Upper lobe of left lung (tissue), 6 donors: ENCODE measurements at places on chromosomes 1 and 21. TPM values are rescaled to one million over a fixed set of nuclear protein-coding genes. Genes with fewer than 3 reads are reported as not detected.

SLC22A15 gene
- 17.2 TPM for total RNA-seq

INSRR gene
- not detected for total RNA-seq

ECM1 gene
- 7.4 TPM for total RNA-seq

DNA sequence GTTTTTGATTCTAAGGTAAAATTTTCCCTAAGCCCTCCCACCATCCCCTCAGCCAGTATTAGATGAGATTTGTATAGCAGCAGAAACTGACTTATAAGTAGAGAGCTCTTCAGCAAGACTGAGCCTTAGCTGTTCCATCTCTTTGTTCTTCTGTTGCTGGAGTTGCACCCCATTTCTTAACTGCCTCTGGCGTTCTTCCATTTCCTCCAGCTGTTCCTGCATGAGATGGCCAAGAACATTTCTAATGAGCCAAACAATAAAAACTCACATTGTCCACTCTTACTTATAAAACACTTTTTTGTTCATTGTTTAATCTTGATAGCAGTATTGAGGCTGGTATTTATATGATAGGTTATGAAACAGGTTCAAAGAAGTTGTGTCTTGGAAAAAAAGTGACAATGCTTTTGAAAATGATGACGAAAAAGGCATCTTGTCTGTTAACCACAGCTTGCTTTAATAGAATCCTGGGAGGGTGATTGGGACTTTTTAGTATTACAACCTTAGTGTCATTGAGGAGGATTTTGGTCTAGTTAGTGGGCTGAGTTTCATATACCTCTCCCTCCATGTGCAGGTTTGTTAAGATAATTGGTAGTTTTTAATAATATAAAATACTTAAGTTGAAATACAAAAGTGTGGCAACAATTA is 18.3 kb downstream of the SYNC start:
- peaks cover 65% of the 10 kb centered on the region for H3K36me3 ChIP-seq
- H3K4me3 ChIP-seq, result no peak overlapping the region
- no peaks in the 10 kb centered on the region for H3K27me3 ChIP-seq
- DNase-seq, result peak; percentile 35
- H3K27ac ChIP-seq, result no peak overlapping the region

GRCh38 chr21:25967181-25967900 is 203.2 kb downstream of the APP start:
- no peak for DNase-seq
- H3K4me1 ChIP-seq, result peaks cover 30% of the 10 kb centered on the region
- peak overlapping the region; percentile 70 for H3K27ac ChIP-seq
- peaks cover 8% of the 10 kb centered on the region for H3K36me3 ChIP-seq
- H3K4me3 ChIP-seq, result no peak overlapping the region

DNA sequence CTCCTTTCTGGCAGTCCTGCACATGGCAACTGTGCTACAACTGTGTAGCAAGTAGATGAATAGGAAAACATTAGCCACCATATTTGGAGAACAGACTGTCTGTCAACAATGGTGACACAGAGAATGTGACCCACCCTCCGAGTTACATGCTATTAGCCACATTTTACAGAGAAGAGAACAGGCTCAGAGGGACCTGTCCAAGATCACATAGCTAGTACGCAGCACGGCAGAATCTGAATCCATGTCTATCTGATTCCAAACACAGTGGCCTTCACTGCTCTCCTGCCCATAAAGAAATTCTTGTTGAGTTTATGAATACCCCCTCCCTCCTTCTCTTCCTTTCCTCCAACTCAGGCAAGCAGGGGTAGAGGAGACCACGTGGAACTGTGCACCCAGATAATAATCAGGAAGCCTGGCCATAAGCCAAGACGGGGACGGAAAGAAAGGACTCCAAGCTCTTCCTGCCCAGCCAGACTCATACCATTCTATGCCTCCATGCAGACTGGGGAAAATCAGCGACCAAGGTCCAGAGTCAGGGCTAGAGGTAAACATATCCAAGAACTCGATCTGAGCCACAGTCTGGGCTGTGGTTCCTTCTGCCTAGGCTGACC is 78.8 kb downstream of the TRABD2B start:
- H3K27ac ChIP-seq, result no peak overlapping the region
- H3K27me3 ChIP-seq, result no peaks in the 10 kb centered on the region
- no peak overlapping the region for H3K4me3 ChIP-seq
- H3K4me1 ChIP-seq, result peaks cover 12% of the 10 kb centered on the region
- DNase-seq, result no peak

DNA sequence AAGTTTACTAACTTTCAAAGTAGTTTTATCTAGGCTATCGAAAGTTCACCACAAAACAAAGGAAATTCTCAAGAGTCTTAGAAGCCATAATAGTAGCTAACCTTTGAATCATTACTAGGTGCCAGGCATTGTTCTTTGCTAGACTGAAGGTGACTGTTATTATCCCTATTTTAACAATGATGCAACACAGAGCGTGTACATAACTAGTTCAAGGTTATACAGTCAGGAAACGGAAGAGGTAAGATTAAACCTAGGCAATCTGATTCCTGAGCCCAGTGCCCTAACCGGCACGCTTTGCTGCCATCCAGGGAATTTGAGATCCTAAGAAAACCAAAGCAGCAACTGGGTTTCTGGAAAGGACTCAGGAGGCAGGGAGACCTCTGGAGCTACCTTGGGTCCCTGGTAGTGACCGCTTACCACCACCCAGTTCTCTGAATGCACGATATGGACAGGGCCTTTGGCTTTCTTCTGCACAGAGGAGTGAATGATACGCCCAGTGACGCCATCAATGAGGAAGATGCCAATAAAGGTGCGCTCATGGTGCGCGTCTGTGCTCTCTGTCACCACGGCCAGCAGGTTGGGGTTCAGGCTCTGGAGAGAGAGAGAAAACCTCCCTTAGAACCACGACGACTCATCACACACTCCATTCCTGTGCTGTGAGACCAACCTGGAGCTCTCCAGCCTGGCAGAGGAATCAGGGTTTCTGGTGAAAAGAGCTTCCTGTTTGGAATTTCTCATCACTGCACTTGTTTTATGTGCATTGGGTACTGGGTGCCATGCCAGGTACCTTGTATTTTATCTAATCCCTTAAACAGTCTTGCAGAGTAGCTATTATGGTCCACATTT is 13.1 kb upstream of the UBR4 start:
- DNase-seq, result no peak
- no peak overlapping the region for H3K27ac ChIP-seq
- H3K27me3 ChIP-seq, result no peaks in the 10 kb centered on the region
- no peaks in the 10 kb centered on the region for H3K4me1 ChIP-seq
- H3K4me3 ChIP-seq, result no peak overlapping the region

GRCh38 chr21:36551731-36552433 is 72.0 kb upstream of the CLDN14 start:
- H3K27me3 ChIP-seq, result no peaks in the 10 kb centered on the region
- H3K4me3 ChIP-seq, result no peak overlapping the region
- H3K36me3 ChIP-seq, result no peaks in the 10 kb centered on the region
- DNase-seq, result no peak

GRCh38 chr1:153395136-153395685 is 4.3 kb upstream of the S100A8 start:
- H3K36me3 ChIP-seq, result no peaks in the 10 kb centered on the region
- no peaks in the 10 kb centered on the region for H3K4me1 ChIP-seq
- no peaks in the 10 kb centered on the region for H3K27me3 ChIP-seq
- H3K27ac ChIP-seq, result no peak overlapping the region

GRCh38 chr1:101365186-101365585 is 128.4 kb downstream of the S1PR1 start:
- H3K4me1 ChIP-seq, result no peaks in the 10 kb centered on the region
- H3K36me3 ChIP-seq, result no peaks in the 10 kb centered on the region
- no peak overlapping the region for H3K27ac ChIP-seq
- no peak overlapping the region for H3K4me3 ChIP-seq

DNA sequence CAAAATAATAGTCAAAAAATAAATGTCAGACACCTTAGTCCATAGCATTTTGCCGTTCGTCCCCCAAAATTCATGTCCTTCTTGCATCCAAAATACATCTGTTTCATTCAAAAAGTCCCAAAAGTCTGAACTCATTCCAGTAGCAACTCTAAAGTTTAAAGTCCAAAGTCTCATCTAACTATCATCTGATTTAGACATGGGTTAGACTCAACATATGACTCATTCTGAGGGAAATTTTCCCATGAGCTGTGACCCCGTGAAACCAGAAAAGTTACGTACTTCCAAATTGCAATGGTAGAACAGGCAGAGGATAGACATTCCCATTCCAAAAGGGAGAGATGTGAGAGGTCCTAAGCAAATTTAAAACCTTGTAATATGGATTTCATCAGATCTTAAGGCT is 48.6 kb upstream of the CACHD1 start:
- no peak for DNase-seq
- H3K27me3 ChIP-seq, result no peaks in the 10 kb centered on the region
- H3K4me1 ChIP-seq, result no peaks in the 10 kb centered on the region
- H3K27ac ChIP-seq, result no peak overlapping the region

DNA sequence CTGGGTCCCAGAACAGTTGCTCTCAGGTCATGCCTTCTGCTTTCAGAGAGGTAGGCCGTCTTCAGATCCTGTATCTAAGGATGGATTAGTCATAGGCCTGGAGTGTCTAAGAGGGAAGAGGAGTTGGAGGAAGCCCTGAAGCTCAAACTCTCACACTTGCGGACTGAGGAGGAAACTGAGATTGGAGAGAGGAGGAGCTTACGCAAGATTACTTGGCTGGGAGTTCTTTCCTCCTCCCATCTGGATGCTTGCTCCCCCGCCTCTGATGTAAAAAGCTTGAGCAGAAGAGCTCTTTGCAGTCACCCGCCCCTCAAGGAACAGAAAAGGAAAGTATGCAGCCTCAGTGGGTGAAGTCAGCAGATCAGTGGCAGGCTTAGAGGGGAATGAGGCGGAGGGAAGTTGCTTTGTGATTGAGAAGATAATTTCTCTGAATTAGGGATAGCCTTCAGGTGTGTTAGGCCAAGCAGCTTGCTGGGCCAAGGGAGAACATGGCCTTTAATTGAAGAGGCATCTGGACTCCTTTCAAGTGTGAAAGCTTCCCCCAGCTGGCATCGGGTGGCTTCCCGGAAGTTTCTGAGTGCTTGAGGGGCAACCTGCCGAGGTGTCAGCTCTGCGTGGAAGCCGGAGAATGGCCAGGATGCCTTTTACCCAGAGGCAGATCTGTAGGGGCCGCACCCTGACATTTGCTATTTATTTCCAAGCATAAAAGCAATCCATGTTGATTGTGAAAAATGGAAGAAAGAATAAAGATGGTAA is 6.6 kb downstream of the ADORA1 start:
- no peaks in the 10 kb centered on the region for H3K27me3 ChIP-seq
- peaks cover 21% of the 10 kb centered on the region for H3K4me1 ChIP-seq
- H3K36me3 ChIP-seq, result no peaks in the 10 kb centered on the region
- peak; percentile 35 for DNase-seq
- no peak overlapping the region for H3K27ac ChIP-seq
- H3K4me3 ChIP-seq, result no peak overlapping the region

DNA sequence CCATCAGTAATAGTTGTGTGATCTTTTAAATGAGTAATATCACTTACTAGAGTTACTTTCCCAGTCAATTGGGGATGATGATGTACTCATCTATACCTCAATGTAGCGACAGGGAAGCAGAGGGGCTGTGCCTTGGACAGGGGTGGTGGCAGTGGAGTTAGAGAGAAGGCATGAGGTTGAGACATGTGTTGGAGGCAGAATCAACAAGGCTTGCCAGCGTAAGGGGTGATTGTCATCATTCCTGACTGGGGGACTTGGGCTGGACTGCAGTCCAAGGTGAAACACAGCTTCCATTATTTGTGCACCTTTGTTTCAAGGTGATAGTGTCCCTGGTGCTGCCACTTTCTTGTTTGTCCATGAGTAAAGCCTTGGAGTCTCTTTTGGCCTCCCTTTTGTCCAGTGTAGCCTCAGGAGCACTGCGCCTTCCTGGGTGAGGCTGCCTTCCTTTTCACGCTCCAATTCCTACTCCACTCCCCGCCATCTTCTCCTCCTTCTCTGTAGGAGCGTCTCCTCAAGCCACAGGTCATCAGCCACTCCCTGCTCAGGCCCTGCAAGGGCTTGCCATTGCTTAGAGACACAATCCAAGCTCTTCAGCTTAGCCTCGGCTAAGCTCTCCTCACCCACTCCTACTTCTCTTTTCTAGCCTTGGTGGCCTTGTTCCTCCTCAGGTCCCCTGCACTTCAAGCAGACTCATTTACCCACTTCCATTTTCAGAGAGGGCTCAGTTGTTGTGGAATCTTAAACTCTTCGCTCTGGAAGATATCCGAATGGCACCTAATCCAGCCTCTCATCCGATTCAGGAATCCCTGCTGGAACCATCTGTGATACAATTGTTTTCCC is 77.6 kb upstream of the CD34 start:
- no peak for DNase-seq
- H3K36me3 ChIP-seq, result no peaks in the 10 kb centered on the region
- no peak overlapping the region for H3K27ac ChIP-seq
- no peak overlapping the region for H3K4me3 ChIP-seq
- H3K4me1 ChIP-seq, result no peaks in the 10 kb centered on the region
- no peaks in the 10 kb centered on the region for H3K27me3 ChIP-seq

- H3K4me1 ChIP-seq, result peaks cover 8% of the 10 kb centered on the region
- no peaks in the 10 kb centered on the region for H3K27me3 ChIP-seq
- H3K36me3 ChIP-seq, result no peaks in the 10 kb centered on the region
- H3K4me3 ChIP-seq, result no peak overlapping the region
Observed at GRCh38 chr1:178267646-178268094, 173.8 kb downstream of the RASAL2 start.

- H3K27me3 ChIP-seq, result no peaks in the 10 kb centered on the region
- peak; percentile 24 for DNase-seq
- H3K27ac ChIP-seq, result no peak overlapping the region
- H3K4me3 ChIP-seq, result no peak overlapping the region
Observed at GRCh38 chr1:11563560-11564069, 84.7 kb downstream of the DISP3 start.

GRCh38 chr1:37434292-37435225 is 39.8 kb upstream of the ZC3H12A start:
- H3K36me3 ChIP-seq, result no peaks in the 10 kb centered on the region
- H3K4me3 ChIP-seq, result no peak overlapping the region
- no peaks in the 10 kb centered on the region for H3K4me1 ChIP-seq
- no peaks in the 10 kb centered on the region for H3K27me3 ChIP-seq
- H3K27ac ChIP-seq, result no peak overlapping the region

GRCh38 chr1:178486100-178487069 is 10.4 kb downstream of the CLEC20A start:
- DNase-seq, result peak; percentile 88
- no peak overlapping the region for H3K4me3 ChIP-seq
- H3K27ac ChIP-seq, result no peak overlapping the region
- H3K36me3 ChIP-seq, result no peaks in the 10 kb centered on the region
- peaks cover 15% of the 10 kb centered on the region for H3K4me1 ChIP-seq
- no peaks in the 10 kb centered on the region for H3K27me3 ChIP-seq

- no peak overlapping the region for H3K27ac ChIP-seq
- DNase-seq, result no peak
- peaks cover 7% of the 10 kb centered on the region for H3K4me1 ChIP-seq
- no peaks in the 10 kb centered on the region for H3K27me3 ChIP-seq
Observed at GRCh38 chr1:206608108-206608698, 4.1 kb downstream of the EIF2D start.
